ENCODE measurements at places on chromosomes 2 and 18.

DNA sequence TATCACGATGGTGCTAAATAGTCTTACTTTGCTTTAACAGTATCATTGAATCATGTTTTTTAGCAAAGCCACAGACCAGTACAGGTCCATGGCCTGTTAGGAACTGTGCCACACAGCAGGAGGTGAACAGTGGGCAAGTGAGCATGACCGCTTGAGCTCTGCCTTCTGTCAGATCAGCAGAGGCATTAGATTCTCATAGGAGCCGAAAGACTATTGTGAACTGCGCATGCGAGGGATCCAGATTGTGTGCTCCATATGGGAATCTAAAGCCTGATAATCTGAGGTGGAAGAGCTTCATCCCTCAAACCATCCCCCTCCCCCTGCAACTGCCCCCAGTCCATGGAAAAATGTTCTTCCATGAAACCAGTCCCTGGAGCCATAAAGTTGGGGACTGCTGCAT is 102.3 kb upstream of the OSR1 start:
- DNase-seq, result no peak

GRCh38 chr2:24022975-24023575 is 13.2 kb downstream of the MFSD2B start:
- no peak for DNase-seq

DNA sequence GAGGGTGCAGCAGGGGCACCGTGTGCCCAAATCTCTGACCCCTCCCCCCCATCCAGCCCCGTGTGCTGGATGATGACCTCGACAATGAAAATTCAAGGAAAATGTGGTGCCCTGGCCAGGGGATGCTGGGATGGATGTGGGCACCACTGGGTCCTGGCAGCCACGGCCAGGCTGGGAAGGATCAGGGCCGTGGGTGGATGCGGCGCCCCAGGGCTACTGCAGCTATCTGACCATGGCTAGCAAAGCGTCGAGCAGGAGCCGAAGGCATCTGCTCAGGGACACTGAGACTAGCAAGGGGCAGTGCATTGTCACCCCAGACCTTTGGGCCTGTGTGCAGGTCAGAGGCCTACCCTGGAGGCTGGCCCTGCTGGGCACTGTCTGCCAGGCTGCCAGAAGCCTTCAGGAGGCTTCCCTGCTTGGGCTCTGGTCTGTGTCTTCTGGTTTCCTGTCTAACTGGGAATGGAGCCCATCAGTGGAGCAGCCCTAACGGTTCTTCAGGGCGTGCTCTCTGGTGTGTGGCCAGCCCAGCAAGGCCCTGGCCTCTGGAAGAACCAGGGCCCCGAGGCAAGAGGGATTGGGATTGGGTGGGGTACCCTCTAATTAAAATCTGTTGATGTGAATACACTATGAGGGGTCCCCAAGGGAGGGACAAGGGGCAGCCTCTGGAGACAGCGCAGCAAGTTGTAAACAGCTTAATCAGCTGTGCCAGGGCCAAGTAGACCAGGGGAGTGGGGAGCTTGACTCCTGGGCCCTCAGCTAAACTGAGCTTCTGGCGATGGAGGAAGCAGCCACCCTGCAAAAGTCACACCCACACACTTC is 98.0 kb downstream of the STPG4 start:
- no peak for DNase-seq

- no peak for DNase-seq
Measured at GRCh38 chr18:5673616-5674015, 129.8 kb upstream of the EPB41L3 start.

- no peak for DNase-seq
Measured at GRCh38 chr2:132681766-132682165, 11.8 kb upstream of the LYPD1 start.

- DNase-seq, result no peak
Measured at GRCh38 chr2:128832946-128833663, 514.4 kb upstream of the HS6ST1 start.

GRCh38 chr2:203596183-203596582 is 61.1 kb upstream of the RAPH1 start:
- no peak for DNase-seq

GRCh38 chr2:231243866-231244265 is 45.4 kb downstream of the ARMC9 start:
- no peak for DNase-seq

- DNase-seq, result no peak
Measured at GRCh38 chr2:219628986-219629901, 1.8 kb downstream of the SLC4A3 start.

GRCh38 chr2:216083464-216084281 is 2.0 kb downstream of the TMEM169 start:
- DNase-seq, result no peak

DNA sequence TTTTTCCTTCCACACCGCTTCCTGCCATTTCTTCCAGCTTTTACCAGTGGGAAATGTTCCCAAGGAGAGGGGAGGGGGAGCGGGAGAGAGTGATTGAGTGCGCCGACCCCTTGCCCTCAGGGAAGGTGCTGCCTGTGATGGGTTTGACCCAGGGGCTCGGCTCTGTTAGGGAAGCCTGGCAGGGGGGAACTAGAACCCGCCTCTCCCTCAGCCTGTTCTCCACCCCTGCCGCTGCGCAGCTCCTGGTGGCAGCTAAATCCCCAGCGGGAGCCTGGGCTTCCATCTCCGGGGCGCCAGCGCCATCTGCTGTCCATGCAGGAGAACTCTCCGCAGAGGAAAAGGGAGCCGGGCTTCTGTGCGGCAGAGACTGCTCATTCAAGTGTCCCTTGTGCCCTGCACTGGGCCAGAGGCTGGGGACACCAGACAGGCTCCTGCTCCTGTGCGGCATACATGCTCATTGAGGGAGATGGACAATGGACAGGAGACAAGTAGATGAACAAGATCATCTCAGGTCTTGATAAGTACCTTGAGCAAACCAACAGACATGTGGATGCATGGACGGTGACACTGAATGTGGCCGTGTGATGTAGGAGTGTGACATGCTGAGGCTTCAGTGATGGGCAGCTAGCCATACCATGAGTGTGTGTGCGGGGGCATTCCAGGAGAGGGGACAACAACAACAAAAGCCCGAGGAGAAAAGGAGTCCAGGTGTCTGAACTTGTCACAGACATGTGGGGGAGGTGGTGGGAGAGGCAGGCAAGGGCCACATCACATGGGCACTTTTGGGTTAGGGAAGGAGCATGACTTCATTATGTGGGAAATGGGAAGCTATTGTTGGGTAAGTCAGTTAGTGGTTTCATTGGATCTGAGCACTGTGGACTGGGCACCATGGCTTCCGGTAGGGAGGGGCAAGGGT is 13.3 kb downstream of the CHPF start:
- peak; percentile 72 for DNase-seq

GRCh38 chr2:235725016-235725489 is 231.2 kb downstream of the AGAP1 start:
- DNase-seq, result no peak

DNA sequence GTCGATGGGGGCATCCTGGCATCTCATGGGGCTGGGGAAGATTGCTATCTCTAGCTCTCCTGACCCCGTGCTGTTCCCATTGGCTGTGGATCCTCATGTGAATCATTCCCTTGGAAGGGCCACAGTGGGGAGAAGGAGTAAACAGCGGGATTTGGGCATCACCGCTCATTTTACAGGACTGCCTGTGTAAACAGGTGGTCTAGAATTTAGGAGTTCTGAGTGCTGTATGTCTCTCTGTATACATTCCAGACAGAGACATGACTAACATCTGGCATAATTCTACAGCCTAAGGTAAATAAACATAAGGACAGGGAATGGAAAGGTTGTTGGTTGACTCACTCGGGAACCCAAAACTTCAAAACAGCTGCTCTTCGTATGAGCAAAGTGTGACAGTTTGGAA is 92.7 kb downstream of the COPS8 start:
- no peak for DNase-seq

- DNase-seq, result no peak
Measured at GRCh38 chr18:8812631-8813030, 107.3 kb downstream of the MTCL1 start.

DNA sequence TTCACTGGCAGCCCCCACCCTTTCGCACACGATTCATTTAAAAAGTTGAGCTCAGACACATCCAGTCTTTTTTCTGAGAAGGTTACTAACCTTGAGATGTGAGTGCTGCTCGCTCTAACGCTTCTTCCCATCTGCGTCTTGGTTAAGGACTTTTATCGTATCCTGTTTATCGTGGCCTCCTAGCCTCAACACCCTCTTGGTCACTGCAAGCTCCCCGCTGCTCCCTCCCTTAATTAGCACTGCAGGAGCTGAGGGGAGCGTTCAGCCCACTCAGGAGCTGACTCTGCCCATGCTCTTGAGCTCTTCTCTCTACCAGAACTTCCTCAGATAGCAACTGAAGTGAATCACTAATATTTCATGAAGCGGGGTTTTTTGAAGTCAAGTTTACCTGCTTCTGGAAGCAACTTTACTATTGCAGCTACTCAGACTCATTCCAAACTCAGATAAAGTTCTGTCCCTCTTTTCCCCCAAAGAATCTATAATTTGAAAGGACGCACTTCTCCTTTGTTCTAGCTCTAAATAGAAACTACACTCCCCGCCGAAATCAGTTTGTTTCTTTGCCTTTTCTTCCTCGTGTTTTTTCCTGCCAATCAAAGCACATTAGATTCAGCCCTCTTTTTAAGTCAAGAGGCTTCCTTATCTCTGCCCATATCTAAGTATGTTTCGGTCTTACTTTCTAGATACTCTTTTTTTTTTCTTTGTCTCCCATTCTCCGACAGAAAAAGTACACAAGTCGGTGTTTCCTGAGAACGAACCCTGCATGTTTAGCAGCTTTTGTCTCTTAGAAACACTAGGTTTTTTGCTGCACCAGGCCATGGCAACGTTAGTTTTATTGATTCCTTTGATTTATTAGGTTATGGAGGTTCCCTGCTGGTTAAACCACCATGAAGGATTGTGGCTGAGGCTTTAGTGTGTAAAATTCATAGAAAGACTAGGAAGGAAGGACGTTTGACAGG is 9.3 kb upstream of the CD226 start:
- DNase-seq, result no peak

- no peak for DNase-seq
Measured at GRCh38 chr2:231364961-231365810, 30.3 kb upstream of the B3GNT7 start.

GRCh38 chr2:199570934-199571333 is 113.2 kb upstream of the SATB2 start:
- no peak for DNase-seq

- no peak for DNase-seq
Measured at GRCh38 chr18:62914871-62915392, 199.6 kb downstream of the PHLPP1 start.

DNA sequence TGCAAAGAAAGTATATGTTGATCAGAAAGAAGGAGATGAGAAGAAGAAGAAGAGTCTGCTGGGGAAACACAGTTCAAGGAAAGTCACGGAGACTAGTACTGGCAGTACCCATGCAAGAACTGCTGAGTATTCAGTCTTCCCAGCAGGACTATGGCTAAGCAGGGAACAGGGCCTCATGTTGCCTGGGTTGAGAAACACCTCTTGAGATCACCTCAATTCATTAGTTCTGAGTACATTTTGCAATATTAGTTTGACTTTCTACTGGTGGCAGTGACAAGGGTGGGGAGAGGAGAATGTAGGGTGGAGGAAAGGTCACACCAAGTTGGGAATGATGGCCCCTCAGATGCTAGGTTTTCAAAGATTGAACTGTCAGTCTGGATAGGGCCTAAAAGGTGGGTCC is 50.5 kb downstream of the MRPL33 start:
- no peak for DNase-seq

DNA sequence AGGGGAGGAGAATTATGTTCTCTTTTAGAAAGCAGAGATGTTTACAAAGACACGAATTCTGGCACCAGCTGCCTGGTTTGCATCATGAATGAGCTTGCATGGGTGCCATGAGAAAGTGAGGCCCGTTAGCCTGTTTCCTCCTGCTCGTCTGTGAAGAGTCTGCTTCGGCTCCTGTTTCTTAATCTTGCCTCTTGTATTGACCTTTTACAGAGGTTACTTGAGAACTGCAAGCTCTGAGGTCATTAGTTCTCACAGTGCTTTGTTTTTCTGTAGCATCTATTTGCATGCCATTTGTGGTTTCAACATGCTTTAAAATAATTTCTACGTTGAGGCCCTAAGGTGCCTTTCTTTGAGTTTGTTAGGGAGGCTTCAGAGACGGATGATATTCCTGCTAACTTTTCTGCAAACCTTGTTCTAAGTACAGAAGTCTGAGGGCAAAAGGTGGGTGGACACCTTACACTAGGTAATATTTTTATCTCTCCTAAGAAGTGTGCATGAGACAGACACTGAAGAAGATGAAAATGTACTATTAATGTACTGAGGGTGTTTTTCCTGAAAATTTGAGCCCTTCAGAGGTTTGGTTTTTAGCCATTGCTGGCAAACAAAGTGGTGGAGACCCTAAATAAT is 53.4 kb upstream of the LINC00305 start:
- no peak for DNase-seq

DNA sequence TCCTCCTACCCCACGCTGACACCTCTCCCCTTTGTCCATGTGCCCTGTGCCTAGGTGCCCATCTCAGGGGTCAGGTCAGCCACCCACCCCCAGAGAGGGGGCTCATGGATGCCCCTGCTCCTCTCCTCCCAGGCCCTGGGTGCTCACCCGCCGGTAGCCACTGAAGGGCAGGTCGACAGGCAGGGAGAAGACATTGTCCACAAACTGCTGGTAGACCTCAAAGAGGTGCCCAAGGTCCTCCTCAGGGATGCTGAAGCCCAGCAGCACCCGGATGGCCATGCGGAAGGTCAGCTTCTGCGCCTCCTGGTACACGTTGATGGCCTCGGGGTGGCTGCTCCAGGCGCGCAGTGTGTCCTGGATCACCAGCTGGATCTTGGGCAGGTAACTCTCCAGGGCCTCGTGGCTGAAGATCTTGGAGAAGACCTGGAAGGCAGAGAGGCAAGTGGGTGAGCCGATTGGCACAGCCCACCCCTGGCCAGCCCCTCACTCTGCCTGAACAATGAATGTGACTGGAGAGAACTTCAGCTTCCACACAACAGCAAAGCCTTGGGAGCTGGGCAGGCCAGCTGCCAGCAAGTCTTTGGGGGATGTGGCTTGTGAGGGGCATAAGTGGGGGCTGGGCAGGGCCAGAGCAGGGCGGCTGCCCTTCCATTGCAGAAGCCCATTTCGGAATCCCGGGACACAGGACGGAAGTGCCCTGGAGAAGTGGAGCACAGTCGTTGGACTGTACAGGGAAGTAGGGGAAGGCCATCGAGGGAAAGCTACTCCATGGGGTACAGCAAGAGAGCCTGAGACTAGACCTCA is 12.5 kb downstream of the CYP26B1 start:
- no peak for DNase-seq

- DNase-seq, result no peak
Measured at GRCh38 chr18:48649231-48649630, 110.4 kb downstream of the CTIF start.

- DNase-seq, result no peak
Measured at GRCh38 chr18:3061581-3062312, 48.8 kb upstream of the LPIN2 start.

DNA sequence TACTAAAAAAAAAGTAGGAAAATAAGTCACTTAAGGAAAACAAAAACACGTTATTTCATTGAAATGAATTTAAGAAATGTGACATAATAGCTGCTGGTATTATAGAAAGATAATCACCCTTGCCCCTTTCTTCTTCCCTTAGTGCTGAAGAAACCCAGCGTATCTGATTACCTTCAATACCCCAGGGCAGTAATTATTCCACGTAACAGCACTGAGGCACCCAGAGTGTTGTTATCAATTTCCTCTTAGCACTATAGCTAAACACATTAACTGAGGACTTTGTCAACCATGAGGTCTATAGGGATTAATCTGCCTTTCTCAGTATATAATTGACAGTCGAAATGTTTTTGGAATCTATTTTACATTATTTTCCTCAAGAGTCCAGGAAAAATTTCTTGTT is 180.0 kb upstream of the NXPH2 start:
- no peak for DNase-seq

GRCh38 chr2:158979772-158980171 is 11.3 kb downstream of the TANC1 start:
- no peak for DNase-seq

GRCh38 chr18:77262643-77263465 is 13.2 kb downstream of the GALR1 start:
- no peak for DNase-seq
